ENCODE measurements at places on chromosomes 2 and 18.

GRCh38 chr2:55871637-55872036, 51.9 kb downstream of the EFEMP1 start:
- no peak for DNase-seq

DNA sequence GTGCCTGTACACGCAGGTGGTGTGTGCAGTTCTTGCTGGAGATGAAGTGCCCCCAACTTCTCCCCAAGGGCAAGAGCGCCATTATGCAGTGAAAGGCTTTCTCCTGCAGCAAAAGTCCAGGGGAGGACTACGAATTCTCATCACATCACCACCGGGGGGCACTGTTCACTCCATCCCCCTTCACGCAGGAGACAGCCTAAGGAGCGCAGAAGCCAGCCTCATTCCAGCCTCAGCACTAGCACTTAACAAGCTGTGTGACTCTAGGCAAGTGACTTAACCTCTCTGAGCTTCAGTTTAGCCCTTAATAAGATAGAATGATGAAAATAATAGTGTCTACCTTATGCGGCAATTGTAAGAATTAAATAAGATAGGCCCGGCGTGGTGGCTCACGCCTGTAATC, 32.3 kb downstream of the DNMT3A start:
- no peak for DNase-seq

DNA sequence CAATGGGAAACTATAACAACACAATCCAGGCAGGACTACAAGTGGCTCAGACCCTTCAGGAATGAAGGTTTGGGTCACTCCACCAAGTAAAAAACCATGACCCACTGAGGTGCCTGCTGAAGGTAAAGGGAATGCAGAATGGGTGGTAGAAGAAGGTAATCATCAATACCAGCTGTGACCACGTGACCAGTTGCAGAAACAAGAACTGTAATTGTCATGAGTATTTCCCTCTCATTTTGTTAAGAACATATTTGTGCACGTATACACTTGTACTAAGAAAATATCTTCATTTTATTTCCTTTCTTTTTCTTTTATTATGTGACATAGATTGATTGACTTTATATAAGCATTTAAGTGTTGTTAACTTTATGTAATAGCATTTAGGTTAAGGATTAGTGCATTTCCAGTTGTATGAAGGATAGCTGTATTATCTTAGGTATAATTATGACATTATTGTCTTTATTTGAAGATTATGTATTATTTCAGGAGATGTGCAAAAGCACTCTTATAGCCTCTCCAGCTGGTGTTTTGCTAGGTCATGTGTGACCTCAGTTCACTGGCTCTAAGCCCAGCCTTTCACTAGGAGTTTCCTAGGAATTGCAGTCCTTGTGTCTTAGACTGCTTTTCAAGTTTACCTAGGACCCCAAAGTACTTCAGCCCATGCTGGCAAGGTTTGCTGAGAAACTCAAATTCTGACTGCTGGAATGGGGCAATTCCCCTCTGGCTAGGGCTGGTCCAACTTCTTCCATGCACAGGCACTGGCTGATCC, 125.7 kb upstream of the DPP10 start:
- DNase-seq, result no peak

- no peak for DNase-seq
Measured at GRCh38 chr2:112155331-112156151, 17.4 kb downstream of the FBLN7 start.

- no peak for DNase-seq
Measured at GRCh38 chr2:141331127-141331526, 799.7 kb downstream of the LRP1B start.

GRCh38 chr2:152962446-152962845, 244.0 kb downstream of the ARL6IP6 start:
- DNase-seq, result no peak

All from activated CD8-positive, alpha-beta memory T cell treated with anti-CD3 and anti-CD28 coated beads for 4 hours (primary cell).